ENCODE measurements at places on chromosomes 4 and X. TPM values are rescaled to one million over a fixed set of nuclear protein-coding genes. Genes with fewer than 3 reads are reported as not detected.

Gene PCDH7
- 0.45 TPM for total RNA-seq

Gene NUDT10
- total RNA-seq: 14.7 TPM

Gene CCNB3
- 0.40 TPM for total RNA-seq

Gene BMP15
- total RNA-seq: not detected

Gene ABCG2
- 3.1 TPM for total RNA-seq

Gene REST
- total RNA-seq: 13.6 TPM

Gene HS6ST2
- 12.9 TPM for total RNA-seq

Gene PWWP3B
- total RNA-seq: 1.8 TPM

Gene FAM184B
- 0.03 TPM for total RNA-seq

Gene CORIN
- total RNA-seq: not detected

Gene GLRA3
- not detected for total RNA-seq

Gene SPOCK3
- not detected for total RNA-seq

Gene AFM
- not detected for total RNA-seq

Gene PPM1K
- 12.1 TPM for total RNA-seq

Gene AMTN
- total RNA-seq: 98.3 TPM

Gene LGI2
- total RNA-seq: 0.06 TPM

Gene UGT2B17
- not detected for total RNA-seq

Gene PCDH10
- 0.69 TPM for total RNA-seq

Gene VEGFD
- 1.1 TPM for total RNA-seq

Gene FGF5
- total RNA-seq: 0.23 TPM

Gene TRO
- total RNA-seq: 7.1 TPM

Gene FUNDC2
- total RNA-seq: 56.2 TPM

Gene DCAF4L1
- 0.23 TPM for total RNA-seq

Gene ZRSR2
- total RNA-seq: 6.0 TPM

Gene PGAM4
- total RNA-seq: not detected

Gene CFP
- total RNA-seq: 0.74 TPM

Gene PPP2R2C
- total RNA-seq: 1.0 TPM

Gene LDB2
- total RNA-seq: 4.6 TPM
